ENCODE measurements at places on chromosomes 6 and 20.

DNA sequence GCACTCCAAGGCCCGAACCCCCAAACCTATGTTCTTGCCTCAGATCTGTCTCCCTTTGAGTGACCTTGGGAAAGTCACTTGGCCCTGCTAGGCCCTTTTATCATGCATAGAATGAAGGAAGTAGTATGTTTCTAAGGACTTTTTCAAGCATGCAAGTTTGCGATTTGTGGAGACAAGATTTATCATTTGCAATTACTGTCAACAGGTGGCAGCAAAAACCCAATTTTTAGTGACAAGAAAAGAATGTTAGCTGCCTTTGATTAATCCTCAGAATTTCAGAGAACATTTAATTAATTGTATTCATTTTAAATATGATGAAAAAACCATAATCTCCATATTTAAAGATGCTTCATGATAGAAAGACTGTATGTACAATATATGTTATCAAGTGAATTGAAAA lies 28.3 kb upstream of the PREP start:
- H3K27ac ChIP-seq: no peak overlapping the region
- no peak overlapping the region for H3K4me3 ChIP-seq
- no peak for DNase-seq

- no peaks in the 10 kb centered on the region for H3K36me3 ChIP-seq
- H3K4me1 ChIP-seq: no peaks in the 10 kb centered on the region
- no peak within 1 kb of the TSS for H3K27ac ChIP-seq
- peaks cover 48% of the 10 kb centered on the region for H3K27me3 ChIP-seq
These were observed at the start of gene PCK1 for GRCh38 chr20:57560554-57561355. TSS of gene PCK1 (plus strand) at chr20:57561110. CDS start at chr20:57561412, 302 bp downstream.

- peaks cover 19% of the 10 kb centered on the region for H3K27me3 ChIP-seq
- no peak overlapping the region for H3K4me3 ChIP-seq
- no peaks in the 10 kb centered on the region for H3K4me1 ChIP-seq
- no peak overlapping the region for H3K27ac ChIP-seq
- H3K36me3 ChIP-seq: no peaks in the 10 kb centered on the region
These were observed 91.8 kb upstream of the PMEPA1 start for GRCh38 chr20:57801581-57801980.

DNA sequence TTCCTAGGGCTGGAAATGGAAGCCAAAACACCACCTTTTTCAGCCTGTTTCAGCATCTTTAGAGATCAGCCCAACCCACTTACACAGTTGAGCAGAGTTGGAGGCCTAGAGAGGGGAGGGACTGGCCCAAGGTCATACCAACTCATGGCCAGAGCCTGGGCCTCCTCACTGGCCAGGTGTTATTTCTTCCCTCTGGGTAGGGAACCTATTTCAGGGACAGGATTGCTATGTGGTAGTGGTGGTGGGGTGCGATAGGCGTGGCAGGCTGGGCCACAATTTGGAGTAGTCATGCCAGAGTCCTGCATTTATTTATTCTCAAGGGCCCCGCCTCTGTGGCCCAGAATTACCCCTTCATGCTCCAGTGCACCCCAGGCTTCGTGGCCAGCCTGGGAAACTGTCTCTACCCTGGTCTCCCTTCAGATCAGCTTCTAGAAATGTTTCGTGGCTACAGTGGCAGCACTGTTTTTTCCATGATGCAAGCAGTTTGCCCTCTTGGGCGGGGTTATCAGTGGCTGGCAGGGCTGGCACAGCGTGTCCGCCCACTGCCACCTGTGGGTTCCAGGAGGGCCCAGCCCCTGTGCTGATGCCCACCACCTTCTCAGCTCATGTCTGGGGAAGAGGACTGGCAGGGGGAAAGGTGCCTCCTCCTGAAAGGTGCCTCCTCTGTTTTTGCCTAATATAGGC lies 6.2 kb downstream of the VEGFA start:
- no peak overlapping the region for H3K27ac ChIP-seq
- H3K27me3 ChIP-seq: peaks cover 7% of the 10 kb centered on the region
- peaks cover 49% of the 10 kb centered on the region for H3K4me1 ChIP-seq
- H3K36me3 ChIP-seq: peaks cover 30% of the 10 kb centered on the region

DNA sequence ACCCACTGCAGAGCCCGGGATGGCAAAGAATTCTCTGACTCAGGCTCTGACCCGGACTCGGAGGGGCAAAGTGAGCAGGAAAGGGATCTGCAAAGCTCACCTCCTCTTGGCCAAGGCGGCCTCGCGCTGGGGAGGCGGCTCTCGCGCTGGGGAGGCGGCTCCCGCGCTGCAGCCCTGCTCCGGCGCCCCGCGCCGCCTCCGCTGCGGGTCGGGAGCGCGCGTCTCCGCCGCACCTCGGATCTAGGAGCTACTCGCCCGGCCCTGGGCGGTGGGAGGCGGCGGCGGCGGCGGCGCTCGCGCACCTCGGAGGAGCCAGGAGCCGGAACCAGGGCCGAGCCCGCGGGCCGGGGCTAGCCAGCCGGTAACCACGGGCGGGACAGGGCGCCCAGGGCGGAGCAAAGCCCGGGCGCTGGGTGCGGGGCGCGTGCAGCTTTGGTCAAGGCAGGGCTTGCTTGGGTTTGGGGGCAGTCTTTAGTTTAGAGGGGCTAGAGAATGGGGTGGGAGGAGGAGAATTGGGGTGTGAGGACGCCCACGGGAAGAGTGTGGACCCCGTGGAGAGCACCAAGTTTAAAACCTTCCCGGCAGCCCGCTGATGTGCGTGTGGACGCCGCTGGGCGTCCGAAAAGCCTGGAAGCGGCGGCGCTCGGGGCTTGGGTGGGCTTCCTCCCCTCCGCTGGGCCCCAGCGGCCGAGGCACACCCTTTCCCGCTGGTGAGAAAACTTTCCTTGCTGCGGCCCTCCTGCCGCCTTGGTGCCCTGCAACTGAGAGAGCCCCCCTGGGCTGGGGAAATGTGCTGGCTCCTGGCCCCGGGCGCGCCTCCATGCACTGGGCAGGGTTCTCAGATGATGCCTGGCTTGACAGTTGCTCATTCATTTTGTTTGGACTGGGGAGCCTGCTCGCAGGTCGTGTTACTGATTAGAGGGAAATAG lies at the start of gene MRAP2:
Gene MRAP2, plus strand, starts transcription at position 250 of the 929 bp plus-strand sequence. CDS start 21,547 bp downstream, outside the sequence.
- H3K27me3 ChIP-seq: peaks cover 51% of the 10 kb centered on the region
- no peak within 1 kb of the TSS for H3K27ac ChIP-seq
- no peaks in the 10 kb centered on the region for H3K36me3 ChIP-seq
- no peak for DNase-seq
- H3K4me3 ChIP-seq: no peak within 1 kb of the TSS

- H3K27me3 ChIP-seq: no peaks in the 10 kb centered on the region
- no peaks in the 10 kb centered on the region for H3K36me3 ChIP-seq
- no peak overlapping the region for H3K4me3 ChIP-seq
- no peaks in the 10 kb centered on the region for H3K4me1 ChIP-seq
These were observed 878.6 kb upstream of the CITED2 start for GRCh38 chr6:140253096-140253495.

DNA sequence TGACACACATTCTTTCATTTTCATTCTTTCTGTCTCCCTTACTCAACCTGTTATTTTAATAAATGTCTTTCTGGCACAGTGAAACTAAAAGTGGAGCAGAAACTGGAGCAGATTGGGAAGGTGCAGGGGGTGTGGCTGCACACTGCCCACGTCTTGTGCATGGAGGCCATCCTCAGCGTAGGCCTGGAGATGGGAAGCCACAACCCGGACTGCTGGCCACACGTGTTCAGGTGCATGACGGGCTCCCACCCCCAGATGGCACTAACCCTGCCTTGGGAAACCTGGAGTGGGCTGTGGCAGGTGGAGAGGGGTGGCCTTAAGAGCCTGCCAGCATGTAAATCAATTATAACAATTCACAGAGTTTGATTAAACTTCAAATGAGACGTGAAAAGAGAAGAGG lies 71.4 kb upstream of the PBOV1 start:
- DNase-seq: no peak
- no peaks in the 10 kb centered on the region for H3K4me1 ChIP-seq
- no peaks in the 10 kb centered on the region for H3K36me3 ChIP-seq
- no peak overlapping the region for H3K4me3 ChIP-seq
- no peaks in the 10 kb centered on the region for H3K27me3 ChIP-seq
- H3K27ac ChIP-seq: no peak overlapping the region

DNA sequence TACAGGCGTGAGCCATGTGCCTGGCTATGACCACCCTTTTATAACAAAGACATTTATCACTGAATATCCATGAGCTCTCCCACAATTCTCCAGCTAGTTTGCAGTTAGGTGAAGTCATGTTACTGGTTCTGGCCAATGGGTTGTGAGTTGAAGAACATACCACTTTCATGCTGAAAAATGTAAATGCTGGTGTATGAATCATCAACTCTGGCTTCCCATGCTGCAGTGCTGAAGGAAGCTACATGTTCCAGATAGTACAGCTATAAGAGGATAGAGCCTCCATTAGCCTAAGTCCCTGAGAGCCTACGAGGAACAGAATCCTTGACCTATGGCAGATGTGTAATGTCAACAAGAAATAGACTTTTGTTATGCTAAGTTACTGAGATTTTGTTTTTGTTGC lies 180.4 kb downstream of the BTBD9 start:
- H3K27ac ChIP-seq: no peak overlapping the region
- H3K36me3 ChIP-seq: no peaks in the 10 kb centered on the region
- H3K4me3 ChIP-seq: no peak overlapping the region
- no peak for DNase-seq

- H3K27me3 ChIP-seq: no peaks in the 10 kb centered on the region
- no peak for DNase-seq
- H3K4me3 ChIP-seq: no peak overlapping the region
- H3K27ac ChIP-seq: no peak overlapping the region
- peaks cover 49% of the 10 kb centered on the region for H3K4me1 ChIP-seq
These were observed 81.0 kb upstream of the ASF1A start for GRCh38 chr6:118812970-118813369.

- H3K4me1 ChIP-seq: peaks cover 5% of the 10 kb centered on the region
- DNase-seq: no peak
- no peaks in the 10 kb centered on the region for H3K36me3 ChIP-seq
- no peak overlapping the region for H3K4me3 ChIP-seq
These were observed 1.1 kb upstream of the FAXC start for GRCh38 chr6:99350573-99350972.

DNA sequence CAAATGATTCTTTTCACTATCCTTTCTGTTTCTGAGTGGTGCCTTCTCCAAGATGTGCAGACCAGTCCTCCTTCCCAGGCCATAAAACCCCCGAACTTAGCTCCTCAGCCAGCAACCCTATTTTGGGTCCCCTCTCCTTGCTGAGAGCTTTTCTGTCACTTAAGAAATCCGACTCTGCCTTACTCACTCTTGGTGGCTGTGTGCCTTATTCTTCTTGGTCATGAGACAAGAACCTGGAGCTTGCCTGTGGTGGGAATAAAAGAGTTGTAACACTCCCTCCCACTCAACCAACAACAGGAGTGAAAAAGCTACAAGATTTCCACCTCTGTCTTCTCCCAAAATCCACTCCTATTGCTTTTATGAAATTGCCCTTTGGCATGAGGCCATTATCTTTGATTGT lies 62.6 kb downstream of the RPS12 start:
- H3K27ac ChIP-seq: no peak overlapping the region
- H3K4me1 ChIP-seq: no peaks in the 10 kb centered on the region
- no peak overlapping the region for H3K4me3 ChIP-seq

GRCh38 chr6:90101403-90101802 lies 195.2 kb downstream of the BACH2 start:
- H3K4me1 ChIP-seq: peaks cover 89% of the 10 kb centered on the region
- no peaks in the 10 kb centered on the region for H3K27me3 ChIP-seq
- H3K27ac ChIP-seq: no peak overlapping the region
- no peak for DNase-seq
- no peak overlapping the region for H3K4me3 ChIP-seq
- H3K36me3 ChIP-seq: peaks cover 47% of the 10 kb centered on the region

DNA sequence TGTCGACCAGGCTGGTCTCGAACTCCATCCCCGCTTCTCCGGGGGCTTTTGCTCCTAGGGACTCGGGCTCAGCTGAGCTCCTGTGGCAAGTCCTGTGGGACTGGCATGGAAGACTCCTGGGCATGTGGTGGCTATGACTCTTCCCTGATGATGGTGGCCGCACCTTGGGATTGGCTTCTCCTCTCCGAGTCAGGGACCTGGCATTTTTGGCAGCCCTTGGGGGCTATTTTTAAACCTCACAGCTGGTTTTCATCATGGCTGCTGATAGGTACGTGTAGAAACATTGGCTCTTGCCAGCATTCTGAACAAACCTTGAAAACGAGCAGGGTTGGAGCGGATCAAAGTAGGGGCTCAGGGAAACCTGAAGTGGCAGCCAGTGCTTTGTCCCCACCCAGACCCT lies 54.1 kb downstream of the RBM38 start:
- H3K4me1 ChIP-seq: peaks cover 10% of the 10 kb centered on the region
- H3K4me3 ChIP-seq: no peak overlapping the region
- no peak for DNase-seq
- peaks cover 51% of the 10 kb centered on the region for H3K27me3 ChIP-seq
- no peaks in the 10 kb centered on the region for H3K36me3 ChIP-seq

- no peaks in the 10 kb centered on the region for H3K27me3 ChIP-seq
- H3K4me3 ChIP-seq: no peak overlapping the region
- DNase-seq: no peak
- no peak overlapping the region for H3K27ac ChIP-seq
- H3K36me3 ChIP-seq: no peaks in the 10 kb centered on the region
These were observed 29.6 kb downstream of the RNF217 start for GRCh38 chr6:124991764-124992295.

GRCh38 chr6:34539181-34539580 lies 16.9 kb downstream of the SPDEF start:
- no peak overlapping the region for H3K27ac ChIP-seq
- H3K4me1 ChIP-seq: no peaks in the 10 kb centered on the region
- H3K27me3 ChIP-seq: no peaks in the 10 kb centered on the region
- no peaks in the 10 kb centered on the region for H3K36me3 ChIP-seq
- DNase-seq: no peak

DNA sequence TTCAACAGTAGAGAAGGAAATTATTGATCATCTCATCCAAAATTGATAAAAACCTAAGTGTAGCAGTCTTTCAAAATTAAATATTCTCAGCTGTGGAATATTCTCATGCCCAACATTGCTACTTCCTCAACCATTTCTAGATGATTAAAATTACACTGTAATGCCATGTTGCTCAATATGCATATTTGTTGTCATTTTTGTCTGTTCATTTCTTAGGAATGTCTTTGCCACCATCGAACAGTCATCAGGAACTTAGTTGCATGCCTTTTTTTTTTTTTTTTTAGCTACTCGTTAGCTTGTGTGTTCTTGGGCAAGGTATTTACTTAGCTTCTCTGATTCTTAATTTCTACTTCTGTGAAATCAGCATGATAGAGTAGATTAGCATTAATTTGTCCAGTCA lies 188.6 kb downstream of the DTNBP1 start:
- H3K27ac ChIP-seq: no peak overlapping the region

GRCh38 chr6:28737750-28738395 lies 185.9 kb downstream of the TRIM27 start:
- DNase-seq: no peak
- H3K36me3 ChIP-seq: peaks cover 18% of the 10 kb centered on the region
- peaks cover 93% of the 10 kb centered on the region for H3K27me3 ChIP-seq
- H3K4me1 ChIP-seq: peaks cover 9% of the 10 kb centered on the region
- H3K4me3 ChIP-seq: no peak overlapping the region

DNA sequence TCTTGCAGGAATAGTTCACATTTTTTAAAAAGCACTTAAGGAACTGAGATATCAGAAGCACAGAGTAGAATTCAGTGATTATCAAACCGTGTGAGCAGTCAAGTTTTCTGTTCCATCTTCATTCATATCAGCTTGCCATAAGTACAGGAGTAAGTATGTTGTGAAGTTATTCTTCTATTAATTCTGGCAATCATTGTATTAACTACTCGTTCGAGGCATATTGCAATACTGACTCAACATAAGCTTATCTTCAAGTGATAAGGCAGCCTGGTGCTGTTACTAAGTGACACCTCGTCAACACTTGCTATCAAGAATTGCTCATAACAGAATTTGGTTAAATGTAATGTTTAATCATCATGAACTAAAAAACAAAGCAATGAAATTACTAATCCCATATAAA lies 75.7 kb upstream of the SNX9 start:
- DNase-seq: no peak
- no peak overlapping the region for H3K4me3 ChIP-seq
- peaks cover 3% of the 10 kb centered on the region for H3K4me1 ChIP-seq
- H3K27me3 ChIP-seq: peaks cover 23% of the 10 kb centered on the region
- no peak overlapping the region for H3K27ac ChIP-seq
